ENCODE measurements at places on chromosomes 12 and 14.

GRCh38 chr12:130655010-130655409 is 61.1 kb downstream of the RIMBP2 start:
- DNase-seq: no peak

DNA sequence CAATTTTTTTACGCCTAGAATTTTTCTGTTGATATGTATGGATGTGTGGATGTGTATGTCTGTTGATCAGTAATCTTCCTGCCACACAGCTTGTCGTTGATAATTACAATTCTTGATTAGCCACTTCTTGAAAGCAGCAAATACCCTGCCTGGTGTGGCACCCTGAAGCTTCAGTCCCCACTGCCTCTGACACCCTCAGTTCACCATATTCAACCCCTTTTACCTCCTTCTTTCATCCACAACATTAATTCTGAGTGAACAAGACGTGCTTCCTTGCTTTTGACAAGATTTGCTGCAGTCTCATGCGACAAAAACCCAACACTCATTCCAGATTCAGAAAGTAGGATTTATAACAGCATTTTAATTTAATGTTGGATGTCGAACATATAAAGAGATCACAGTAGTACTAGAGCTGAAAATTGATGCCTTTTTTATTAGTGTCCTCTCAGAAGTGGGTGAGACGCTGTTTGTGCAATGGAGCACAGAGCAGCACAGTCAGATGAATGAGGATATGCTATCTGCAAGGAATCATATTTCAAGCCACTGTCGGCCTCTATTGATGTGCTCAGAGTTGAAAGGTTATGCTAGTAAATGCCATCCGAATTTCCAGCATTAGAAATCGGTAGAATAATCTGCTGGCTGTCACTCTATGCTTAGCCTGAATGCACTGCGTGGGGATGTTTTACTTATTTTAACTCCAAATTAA is 383.7 kb downstream of the EGLN3 start:
- DNase-seq: no peak

GRCh38 chr14:23539248-23540140 is 12.1 kb downstream of the ZFHX2 start:
- no peak for DNase-seq

- DNase-seq: no peak
These were observed 3.6 kb upstream of the FOS start for GRCh38 chr14:75274899-75275569.

DNA sequence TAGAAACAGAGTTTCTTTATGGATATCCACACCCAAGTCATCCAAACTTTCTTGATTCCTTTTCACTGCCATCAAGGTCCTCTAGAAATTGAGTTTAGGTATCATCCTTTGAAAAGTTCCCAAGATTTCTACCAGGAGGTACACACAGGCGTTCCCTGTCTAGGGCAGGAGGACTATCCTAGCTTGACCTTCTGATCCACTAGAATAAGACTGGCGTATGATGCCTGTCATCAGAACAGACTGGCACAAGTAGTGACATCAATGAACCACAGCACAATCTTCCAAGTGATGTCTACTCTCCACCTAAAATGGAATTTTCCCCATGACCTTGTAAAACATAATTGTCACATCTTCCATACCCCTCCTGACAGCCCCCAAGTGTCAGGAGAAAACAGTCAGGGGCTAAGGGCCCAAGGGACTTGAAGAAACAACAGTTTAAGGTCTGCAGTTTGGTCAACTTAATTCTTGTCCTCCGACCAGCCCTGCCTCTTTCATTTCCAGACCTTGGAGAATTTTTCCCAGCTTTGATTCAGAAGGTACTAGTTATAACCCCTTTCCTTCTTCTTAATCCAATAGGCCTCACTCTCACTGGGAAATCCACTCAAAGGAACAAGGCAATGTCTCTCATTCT is 100.7 kb upstream of the FKBP4 start:
- no peak for DNase-seq

DNA sequence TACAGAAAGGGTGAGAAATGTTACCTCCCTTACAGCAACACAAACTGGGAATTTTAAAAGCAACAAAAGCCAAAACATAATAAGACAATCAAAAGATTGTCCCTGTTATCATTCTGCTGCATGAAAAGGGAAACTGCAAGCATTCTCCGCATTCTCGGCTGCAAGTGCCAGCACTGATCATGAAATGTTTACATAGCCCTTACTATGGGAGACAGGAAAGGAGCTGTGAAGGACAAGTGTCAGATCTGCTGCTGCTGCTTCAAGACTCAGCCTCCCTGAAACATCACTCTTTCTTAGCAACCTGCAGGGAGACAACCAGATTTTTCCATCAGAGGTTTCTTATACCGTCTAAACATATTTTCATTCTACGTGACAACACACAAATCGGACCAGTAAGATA is 20.1 kb downstream of the DENND5B start:
- DNase-seq: no peak

DNA sequence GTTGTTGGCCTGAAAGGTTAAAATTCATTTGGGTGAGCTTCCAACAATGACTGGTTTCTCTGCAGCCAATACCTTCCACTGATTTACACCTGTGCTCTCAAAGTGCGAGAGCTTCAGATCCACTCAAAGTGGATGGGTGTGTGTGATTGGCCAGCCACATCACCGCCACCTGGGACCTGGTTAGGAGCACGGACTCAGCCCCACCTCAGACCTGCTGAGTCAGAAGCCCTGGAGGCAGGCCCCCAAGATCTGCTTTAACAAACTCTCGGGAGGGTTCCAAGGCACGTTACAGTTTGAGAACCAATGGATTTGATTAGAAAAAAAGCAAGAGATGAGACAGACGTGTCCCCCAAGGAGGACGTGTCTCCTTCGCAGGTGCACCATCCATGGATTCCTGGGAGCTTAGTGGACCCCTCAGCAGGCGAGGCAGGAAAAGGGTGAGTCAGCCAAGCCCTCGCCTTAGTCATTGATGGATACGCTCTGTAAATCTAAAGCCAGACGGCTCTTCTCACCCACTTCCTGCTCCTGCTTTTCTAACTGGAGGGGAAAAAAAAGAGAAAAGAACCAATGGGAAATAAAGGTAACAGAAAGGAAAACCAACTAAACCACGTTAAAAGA is 24.5 kb downstream of the FZD10 start:
- DNase-seq: no peak

- no peak for DNase-seq
These were observed 2.3 kb downstream of the FOXJ2 start for GRCh38 chr12:8034802-8035201.

DNA sequence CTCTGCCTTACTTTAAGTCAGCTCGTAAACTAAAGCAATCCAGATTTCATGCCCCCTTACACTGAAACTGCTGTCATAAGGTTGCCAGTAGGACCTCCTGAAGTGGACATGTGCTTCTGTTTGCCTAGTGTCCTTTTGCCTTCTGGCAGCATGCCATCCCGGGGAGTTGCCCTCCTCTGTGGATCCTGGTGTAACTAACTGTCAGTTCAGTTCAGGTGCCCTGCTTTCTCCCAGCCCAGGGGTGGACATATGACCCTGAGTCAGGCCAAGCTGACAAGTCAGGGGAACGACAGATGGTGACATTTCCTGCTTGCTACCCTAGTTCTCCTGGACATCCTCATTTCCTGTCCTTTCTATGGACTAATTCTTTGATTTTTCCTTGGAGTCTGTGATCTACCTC is 25.6 kb downstream of the AKAP6 start:
- no peak for DNase-seq

GRCh38 chr14:51926449-51926848 is 62.9 kb upstream of the RTRAF start:
- DNase-seq: no peak

DNA sequence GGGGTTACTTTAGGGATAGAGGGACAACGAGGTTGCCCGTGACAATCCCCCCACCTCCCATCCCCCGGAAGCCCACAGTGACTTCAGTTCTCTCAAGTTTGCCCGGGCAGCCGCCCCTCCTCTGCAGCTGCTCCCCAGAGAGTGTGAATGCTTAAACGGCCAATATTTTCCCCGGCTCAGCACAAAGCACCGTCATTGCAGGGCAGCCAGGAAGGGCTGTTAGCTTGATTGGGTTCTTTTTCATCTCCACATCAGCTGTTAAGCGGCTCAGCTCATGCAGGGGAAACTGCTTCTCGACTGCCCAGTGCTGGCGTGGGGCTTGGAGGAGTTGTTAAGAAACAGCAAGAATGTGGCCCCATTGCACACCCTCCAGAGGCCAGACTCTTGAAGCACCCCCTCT is 120.5 kb upstream of the NCOR2 start:
- DNase-seq: no peak

DNA sequence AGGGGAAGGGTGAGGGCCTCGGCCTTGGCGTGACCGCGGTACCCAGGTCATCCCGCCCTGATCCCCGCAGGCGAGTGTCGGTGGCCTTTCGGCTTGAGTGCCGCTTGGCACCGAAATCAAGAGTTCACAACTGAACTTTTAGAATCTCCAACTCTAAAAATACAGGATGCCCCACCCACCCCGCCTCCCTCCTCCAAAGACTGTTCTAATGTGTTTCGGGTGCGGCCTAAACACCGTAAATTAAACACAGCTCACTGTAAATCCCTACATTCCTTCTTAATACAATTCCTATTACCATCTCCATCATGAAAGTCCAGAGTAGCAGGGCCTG is 11.4 kb downstream of the SCNN1A start:
- no peak for DNase-seq

DNA sequence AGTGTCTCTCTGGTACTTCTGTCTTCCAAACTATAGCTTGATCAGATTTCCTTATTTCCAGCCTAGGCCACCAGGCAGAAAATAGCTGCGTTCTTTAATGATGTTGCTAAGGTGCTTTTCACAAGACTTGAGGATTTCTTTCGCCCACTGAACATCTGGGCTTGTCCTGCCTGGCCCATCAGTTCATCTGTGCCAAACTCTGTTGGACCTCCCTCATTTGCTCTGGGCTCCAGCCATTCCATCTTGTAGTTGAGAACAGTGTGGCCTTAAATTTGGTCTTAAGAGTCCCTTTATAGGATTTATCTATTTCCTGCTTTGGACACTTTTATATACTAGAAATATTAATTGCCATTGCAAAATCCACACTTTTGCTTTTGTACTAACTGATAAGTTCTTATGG is 109.6 kb downstream of the TTLL5 start:
- no peak for DNase-seq

GRCh38 chr14:77007183-77007974 is 21.1 kb downstream of the IRF2BPL start:
- DNase-seq: no peak

- DNase-seq: no peak
These were observed 53.1 kb downstream of the PRIMA1 start for GRCh38 chr14:93735206-93735605.

GRCh38 chr14:101334656-101335055 is 226.6 kb upstream of the DIO3 start:
- no peak for DNase-seq

GRCh38 chr14:24278424-24278823 is 7.0 kb upstream of the RABGGTA start:
- no peak for DNase-seq

GRCh38 chr12:39613525-39613924 is 6.1 kb downstream of the ABCD2 start:
- no peak for DNase-seq

- DNase-seq: peak; percentile 72
These were observed 3.3 kb downstream of the FLRT2 start for GRCh38 chr14:85533023-85533860.

- no peak for DNase-seq
These were observed 11.4 kb upstream of the ANKS1B start for GRCh38 chr12:99996095-99996494.

GRCh38 chr14:67108230-67108629 is 81.0 kb upstream of the GARIN2 start:
- no peak for DNase-seq

DNA sequence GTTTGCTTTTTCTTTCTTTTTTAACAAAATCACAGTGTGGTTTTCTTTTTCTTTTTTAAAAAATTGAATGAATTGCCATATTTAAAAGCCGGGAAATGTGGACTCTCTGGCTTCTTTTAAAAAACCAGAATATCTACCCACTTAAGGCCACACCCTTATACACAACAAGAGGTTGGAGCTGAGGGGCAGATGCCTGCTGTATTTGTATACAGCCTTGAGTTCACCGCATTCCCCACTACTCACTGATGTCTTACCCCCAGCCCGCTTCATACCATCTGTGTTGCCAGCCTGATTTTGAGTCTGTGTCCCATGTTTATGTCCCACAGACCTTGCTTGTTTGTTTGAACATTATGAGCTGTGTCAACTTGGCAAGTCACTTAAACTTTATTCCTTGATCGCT is 14.3 kb downstream of the JDP2 start:
- DNase-seq: no peak

GRCh38 chr12:29867823-29868222 is 84.1 kb upstream of the TMTC1 start:
- no peak for DNase-seq

- DNase-seq: no peak
These were observed 257.7 kb downstream of the ADGRD1 start for GRCh38 chr12:131211340-131211938.

DNA sequence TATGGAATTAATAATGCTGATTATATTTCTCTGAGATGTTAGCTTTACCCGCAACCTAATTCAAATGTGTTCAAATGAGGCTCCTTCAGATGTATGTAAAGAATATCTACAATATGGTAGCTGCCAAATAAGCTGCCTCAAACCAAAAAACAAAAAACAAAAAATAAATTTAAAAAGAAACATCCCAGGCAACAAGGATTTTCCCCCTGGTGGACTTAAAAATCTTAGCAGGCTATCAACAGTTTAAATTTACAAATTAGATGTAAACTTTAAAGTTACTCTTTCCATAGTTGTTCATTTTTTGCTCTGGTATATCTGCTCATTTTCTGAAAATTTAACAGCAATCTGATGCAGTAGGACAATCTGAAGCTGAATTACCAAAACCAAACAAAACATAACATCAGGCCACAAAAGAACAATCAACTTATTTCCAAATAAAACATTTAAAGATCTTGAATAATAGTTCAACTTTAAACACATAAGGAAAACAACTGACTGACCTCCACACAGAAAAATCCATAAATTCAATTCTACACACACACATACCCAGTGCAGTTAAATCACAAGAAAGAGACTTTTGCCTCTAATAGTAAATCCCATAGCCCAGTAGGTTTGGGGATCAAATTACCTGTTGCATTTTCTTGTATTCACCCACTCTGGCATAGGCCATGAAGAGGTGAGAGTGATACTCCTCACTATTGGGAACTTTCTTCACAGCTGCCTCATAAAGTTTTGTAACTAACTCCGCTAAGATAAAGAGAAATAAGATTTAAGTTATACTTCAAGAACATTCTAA is 21.3 kb downstream of the NAA25 start:
- DNase-seq: no peak

- no peak for DNase-seq
These were observed 78.1 kb downstream of the TBX3 start for GRCh38 chr12:114605918-114606317.

DNA sequence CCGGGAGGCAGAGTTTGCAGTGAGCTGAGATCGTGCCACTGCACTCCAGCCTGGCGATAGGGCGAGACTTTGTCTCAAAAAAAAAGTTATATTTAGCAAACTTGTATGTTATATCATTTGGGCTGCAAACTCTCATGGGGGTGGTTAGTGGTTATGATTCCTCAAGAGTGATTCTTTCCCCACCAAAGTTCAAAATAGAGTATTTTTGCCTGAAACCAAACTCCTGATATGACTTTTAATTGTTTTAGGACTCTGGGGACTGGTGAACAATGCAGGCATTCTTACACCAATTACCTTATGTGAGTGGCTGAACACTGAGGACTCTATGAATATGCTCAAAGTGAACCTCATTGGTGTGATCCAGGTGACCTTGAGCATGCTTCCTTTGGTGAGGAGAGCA is 18.6 kb downstream of the HSD17B6 start:
- DNase-seq: no peak

- no peak for DNase-seq
These were observed 775.7 kb downstream of the SLC6A15 start for GRCh38 chr12:84136862-84137367.

Data from left renal cortex interstitium (tissue), 4 donors.